ENCODE measurements at places on chromosomes 3 and 15.
A peak's percentile ranks its signal among the peaks of the same experiment; 100 is the strongest.

DNA sequence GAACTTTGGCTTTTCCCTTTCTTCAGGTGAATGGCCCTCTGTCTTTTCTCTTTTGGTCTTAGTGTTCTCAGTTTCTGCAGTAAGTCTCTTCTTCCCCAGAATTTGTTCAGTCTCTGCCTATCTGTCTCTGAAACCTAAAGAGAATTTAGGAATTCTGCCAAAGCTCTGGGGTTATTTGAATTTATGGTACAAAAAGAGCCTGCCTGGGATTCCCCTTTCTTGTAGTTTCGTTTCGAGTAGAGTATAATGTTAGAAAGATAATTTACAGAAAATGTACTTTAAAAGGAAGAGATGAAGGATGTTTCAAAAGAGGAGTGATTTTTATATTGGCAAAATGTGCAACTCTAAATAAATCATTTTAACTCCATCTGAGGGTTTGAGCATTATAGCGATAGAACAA, 247.4 kb upstream of the SATB1 start:
- DNase-seq, result no peak

DNA sequence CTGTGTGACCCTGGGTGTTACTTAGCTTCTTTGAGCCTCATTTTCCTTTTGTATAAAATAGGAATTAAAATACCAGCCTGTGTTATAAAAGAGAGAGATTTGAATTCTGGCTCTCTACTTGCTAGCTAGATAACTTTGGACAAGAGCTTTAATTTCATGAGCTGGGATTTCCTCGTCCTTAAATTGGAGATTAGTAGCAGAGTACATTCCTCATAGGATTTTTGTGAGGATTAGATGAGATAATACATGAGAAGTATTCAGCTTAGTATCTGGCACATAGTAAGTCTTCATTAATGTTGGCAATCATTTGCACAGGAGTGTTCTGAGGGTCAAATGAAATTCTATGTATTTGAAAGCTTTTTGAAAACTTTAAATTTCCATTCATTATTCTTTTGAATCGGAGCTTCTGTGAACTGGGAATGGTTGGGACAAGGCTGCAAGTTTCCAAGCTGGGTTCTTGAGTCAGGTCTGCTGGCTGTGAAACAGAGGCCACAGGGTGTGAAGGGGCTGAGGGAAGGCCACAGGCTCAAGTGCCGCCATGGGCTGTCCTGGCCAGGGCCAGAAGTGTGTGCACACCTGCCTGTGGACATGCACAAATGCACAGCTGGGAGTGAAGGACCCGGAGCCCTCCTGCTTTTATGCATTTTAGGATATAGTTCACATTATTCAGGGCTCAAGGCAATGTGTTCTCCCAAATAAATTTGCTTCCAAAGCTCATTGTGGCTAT, 17.2 kb downstream of the ALPK3 start:
- DNase-seq, result no peak

GRCh38 chr3:107581230-107581629, 58.5 kb downstream of the BBX start:
- DNase-seq, result no peak

GRCh38 chr3:161401389-161401788, 30.1 kb upstream of the SPTSSB start:
- peak; percentile 89 for DNase-seq

DNA sequence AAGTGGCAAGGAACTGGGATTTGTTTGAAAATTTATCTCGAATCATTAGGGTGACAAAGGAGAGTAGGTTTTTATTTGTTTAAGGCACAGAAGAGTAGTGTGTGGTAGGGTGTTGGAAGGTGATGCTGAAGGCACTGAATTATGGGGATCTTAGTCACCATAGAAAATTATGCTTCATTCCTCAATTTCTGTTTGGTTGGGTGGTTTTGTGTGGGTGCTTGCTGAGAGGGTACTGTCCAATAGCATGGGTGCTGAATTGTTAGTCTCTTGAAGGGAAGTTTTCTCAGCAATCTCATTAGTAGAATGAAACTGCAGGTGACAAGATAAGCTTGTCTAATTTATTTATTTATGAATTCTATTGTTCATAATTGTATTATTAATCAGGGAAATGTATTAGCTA, 610.9 kb downstream of the AGBL1 start:
- no peak for DNase-seq

GRCh38 chr3:129224984-129225393, 24.4 kb upstream of the COPG1 start:
- peak; percentile 11 for DNase-seq

GRCh38 chr3:18446149-18446825, 21.1 kb upstream of the SATB1 start:
- no peak for DNase-seq

DNA sequence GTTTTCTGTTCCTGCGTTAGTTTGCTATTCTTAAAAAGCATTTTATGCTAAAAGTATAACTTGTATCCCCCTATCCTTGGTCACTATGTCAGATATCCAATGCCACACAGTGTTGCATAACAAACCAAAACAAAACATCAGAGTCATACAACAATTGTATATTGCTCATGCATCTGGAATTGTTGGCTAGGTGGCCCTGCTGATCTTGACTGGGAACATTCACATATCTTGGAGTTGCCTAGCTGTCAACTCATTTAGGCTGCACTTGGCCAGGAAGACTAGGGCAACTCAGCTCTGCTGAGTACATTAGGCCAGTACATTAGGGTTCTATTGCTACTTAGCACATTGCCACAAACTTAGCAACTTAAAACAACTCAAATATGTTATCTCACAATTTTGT, 706.5 kb upstream of the UBE2E2 start:
- DNase-seq, result no peak

- no peak for DNase-seq
These were observed 522.3 kb upstream of the CFAP20DC start for GRCh38 chr3:59572106-59572505.

All from skin of body (tissue), 3 donors.